Endothelial cell (in vitro differentiated cells): ENCODE measurements at places on chromosomes 7 and 10. TPM values are rescaled to one million over a fixed set of nuclear protein-coding genes. Genes with fewer than 3 reads are reported as not detected.

NANOS1 gene
- 1.2 TPM for total RNA-seq

CPN1 gene
- not detected for total RNA-seq

AEBP1 gene
- total RNA-seq = 22.2 TPM

WDR86 gene
- total RNA-seq = 57.0 TPM

ACSM6 gene
- not detected for total RNA-seq

DNA sequence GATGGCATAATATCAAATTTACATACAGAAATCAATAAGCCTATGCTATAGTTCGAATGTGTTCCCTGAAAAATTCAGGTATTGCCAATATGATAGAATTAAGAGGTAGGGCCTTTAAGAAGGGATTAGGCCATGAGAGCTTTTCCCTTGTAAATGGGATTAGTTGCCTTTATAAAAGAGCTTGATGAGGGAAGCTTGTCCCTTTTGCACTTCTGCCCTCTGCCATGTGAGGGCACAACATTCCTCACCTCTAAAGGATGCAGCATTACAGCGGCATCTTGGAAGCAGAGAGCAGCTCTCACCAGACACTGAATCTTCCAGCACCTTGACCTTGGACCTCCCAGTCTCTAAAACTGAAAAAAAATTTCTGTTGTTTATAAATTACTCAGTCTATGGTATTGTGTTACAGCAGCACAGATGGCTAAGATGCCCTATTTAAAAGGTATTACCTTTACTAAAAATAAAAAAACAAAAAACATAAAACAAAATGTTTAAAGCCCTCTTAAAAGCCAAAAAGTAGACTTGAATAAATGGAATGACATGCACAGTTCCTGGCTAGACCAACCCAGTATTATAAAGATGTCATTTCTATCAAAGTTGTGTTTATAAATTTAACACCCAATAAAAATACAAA lies 909.6 kb downstream of the REEP3 start:
- H3K36me3 ChIP-seq = no peaks in the 10 kb centered on the region
- H3K4me1 ChIP-seq = no peaks in the 10 kb centered on the region
- no peak overlapping the region for H3K27ac ChIP-seq
- H3K4me3 ChIP-seq = no peak overlapping the region
- DNase-seq = peak; percentile 61

DNA sequence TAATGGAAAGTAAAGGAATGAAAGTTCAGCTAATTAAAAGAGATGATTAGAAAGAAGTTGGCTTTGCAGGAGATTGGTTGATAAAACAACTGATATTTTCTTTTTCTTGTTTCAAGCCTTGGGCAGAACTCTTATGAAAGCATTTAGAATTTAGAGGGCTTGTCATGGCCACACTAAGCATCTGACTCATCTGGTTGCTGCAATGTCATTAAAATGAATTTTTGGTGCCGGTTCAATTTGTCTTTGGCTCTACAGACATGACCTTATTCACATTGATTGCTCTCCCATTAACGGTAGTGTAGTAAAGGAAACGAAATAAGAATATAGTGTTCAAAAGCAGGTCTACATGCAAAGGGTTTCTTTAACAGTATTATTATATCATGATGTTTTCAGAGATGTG lies 1012.4 kb upstream of the C7orf33 start:
- H3K4me1 ChIP-seq = no peaks in the 10 kb centered on the region
- H3K4me3 ChIP-seq = no peak overlapping the region
- DNase-seq = no peak
- H3K36me3 ChIP-seq = no peaks in the 10 kb centered on the region
- no peak overlapping the region for H3K27ac ChIP-seq

DNA sequence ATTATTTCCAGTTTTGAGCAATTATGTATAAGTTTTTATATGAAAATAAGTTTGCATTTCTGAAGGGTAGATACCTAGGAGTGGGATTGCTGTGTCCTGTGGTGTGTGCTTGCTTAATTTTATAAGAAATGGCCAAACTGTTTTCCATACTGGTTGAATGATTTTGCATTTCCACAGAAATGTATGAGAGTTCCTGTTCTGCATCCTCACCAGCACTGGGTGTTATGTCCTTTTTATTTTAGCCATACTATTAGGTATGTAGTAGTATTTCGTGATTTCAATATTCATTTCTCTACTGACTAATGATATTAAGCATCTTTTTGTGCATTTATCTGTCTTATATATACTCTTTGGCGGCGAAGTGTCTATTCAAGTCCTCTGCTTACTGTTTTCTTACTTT lies 22.3 kb downstream of the CAPZA2 start:
- no peak overlapping the region for H3K27ac ChIP-seq
- DNase-seq = no peak
- H3K27me3 ChIP-seq = peaks cover 1% of the 10 kb centered on the region
- peaks cover 13% of the 10 kb centered on the region for H3K4me1 ChIP-seq
- peaks cover 19% of the 10 kb centered on the region for H3K36me3 ChIP-seq

DNA sequence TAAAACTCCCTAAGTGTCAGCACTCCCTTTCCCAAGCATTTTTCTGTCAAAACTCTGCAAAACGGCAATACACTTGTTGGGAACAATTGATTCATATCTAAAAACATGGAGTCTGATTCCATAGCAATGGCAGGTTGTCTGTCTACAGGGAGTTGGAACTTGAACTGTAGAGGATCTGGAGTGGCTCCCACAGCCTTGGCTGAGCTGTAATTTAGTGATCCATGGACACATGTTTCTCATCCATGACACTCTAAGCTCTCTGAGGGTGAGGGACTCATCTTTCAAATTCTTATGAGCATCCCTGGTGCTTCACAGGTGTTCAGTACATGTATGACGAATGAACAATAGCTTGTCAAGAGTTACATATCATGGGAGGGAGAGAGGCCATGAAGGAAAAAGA lies 466.1 kb downstream of the GRID1 start:
- no peaks in the 10 kb centered on the region for H3K27me3 ChIP-seq
- no peak for DNase-seq

- peaks cover 4% of the 10 kb centered on the region for H3K27me3 ChIP-seq
- no peak overlapping the region for H3K27ac ChIP-seq
- H3K4me3 ChIP-seq = no peak overlapping the region
- H3K36me3 ChIP-seq = no peaks in the 10 kb centered on the region
Observed at GRCh38 chr10:34637418-34637911, 177.6 kb downstream of the PARD3 start.

DNA sequence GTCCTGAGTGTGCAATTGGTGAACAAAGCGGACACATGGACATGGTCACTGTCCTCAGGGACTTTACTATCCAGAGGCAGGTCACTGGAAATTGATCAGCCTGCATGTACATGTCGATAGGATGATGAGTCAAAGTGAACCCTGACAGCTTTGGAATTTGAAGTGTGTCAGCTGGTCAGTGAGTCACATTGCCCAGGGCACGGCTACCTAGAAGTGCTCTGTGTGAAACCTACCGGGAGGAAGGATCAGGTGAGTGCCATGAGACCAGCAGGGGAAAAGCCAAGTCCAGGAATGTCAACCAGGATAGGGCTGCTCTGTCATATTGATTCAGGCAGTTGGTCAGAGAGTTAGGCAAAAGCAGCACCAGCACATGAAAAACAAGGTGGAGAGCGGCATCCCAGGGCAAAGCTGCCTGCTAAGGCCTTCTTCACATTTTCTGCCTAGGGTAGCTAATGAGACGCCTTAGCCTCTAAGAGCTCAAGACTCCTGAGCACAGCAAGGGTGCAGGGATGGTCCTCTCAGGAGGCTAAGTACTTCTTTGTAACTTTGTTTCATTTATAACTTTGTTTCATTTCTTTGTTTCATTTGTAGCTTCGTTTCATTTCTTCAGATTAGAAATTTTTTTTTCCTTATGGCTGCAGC lies 19.4 kb upstream of the PDCD4 start:
- no peak overlapping the region for H3K4me3 ChIP-seq
- DNase-seq = no peak
- no peak overlapping the region for H3K27ac ChIP-seq
- H3K27me3 ChIP-seq = peaks cover 3% of the 10 kb centered on the region
- peaks cover 2% of the 10 kb centered on the region for H3K4me1 ChIP-seq

DNA sequence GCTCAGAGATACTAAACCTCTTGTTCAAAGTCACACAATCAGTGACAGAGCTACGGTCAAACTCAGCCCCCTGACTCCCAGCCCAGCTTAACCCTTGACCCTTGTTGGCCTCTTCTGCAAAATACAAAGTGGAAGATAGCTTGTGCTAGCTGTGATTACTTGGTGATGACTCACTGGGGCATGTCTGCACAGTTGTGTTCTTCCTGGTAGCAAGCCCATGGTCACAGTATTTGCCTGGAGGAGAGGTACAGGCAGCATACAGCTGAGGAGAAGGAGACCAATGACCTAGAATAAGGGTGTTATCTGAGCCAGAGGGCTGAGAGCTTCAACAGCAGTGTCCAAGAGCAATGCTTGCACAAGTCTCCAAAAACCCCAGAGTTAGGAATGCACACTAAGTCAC lies 5.7 kb upstream of the HSPA12A start:
- peaks cover 10% of the 10 kb centered on the region for H3K4me1 ChIP-seq
- H3K36me3 ChIP-seq = peaks cover 8% of the 10 kb centered on the region
- H3K27ac ChIP-seq = no peak overlapping the region
- DNase-seq = no peak

GRCh38 chr10:99834410-99834809 lies 52.0 kb downstream of the ABCC2 start:
- H3K4me3 ChIP-seq = no peak overlapping the region
- H3K27ac ChIP-seq = no peak overlapping the region
- H3K27me3 ChIP-seq = peaks cover 9% of the 10 kb centered on the region
- H3K36me3 ChIP-seq = peaks cover 19% of the 10 kb centered on the region

GRCh38 chr7:81349044-81349443 lies 420.8 kb downstream of the HGF start:
- H3K27ac ChIP-seq = no peak overlapping the region
- no peak for DNase-seq
- no peaks in the 10 kb centered on the region for H3K27me3 ChIP-seq

DNA sequence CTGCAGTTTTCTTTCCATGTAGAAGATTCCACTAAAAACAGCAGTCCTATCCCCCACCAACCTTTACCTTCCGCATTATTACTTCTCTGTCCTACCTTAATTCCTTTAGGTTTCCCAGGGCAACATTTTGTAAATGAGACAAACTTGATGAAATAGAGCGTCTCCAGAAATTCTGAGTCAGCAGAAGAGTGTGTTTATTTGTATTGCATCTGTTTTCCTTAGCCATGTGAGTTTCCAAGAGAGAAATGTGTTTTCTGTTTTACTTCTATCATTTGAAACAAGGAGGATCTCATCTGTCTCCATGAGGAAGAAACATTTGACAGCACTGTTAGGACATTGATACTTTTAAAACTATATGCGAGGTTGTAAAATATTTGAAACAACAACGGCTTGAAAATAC lies 244.2 kb upstream of the PLXDC2 start:
- H3K4me3 ChIP-seq = no peak overlapping the region
- H3K27me3 ChIP-seq = no peaks in the 10 kb centered on the region
- H3K36me3 ChIP-seq = no peaks in the 10 kb centered on the region
- DNase-seq = no peak
- H3K4me1 ChIP-seq = no peaks in the 10 kb centered on the region
- no peak overlapping the region for H3K27ac ChIP-seq
